Left ventricle myocardium superior (tissue), 1 donor: ENCODE measurements at places on chromosomes 16 and 17.
A peak's percentile ranks its signal among the peaks of the same experiment; 100 is the strongest.

- DNase-seq, result no peak
Measured at GRCh38 chr16:25134166-25134700, 22.7 kb downstream of the LCMT1 start.

- DNase-seq, result no peak
Measured at GRCh38 chr16:53948734-53949430, 244.9 kb downstream of the FTO start.

GRCh38 chr16:56409195-56409594 is 16.1 kb downstream of the AMFR start:
- no peak for DNase-seq

DNA sequence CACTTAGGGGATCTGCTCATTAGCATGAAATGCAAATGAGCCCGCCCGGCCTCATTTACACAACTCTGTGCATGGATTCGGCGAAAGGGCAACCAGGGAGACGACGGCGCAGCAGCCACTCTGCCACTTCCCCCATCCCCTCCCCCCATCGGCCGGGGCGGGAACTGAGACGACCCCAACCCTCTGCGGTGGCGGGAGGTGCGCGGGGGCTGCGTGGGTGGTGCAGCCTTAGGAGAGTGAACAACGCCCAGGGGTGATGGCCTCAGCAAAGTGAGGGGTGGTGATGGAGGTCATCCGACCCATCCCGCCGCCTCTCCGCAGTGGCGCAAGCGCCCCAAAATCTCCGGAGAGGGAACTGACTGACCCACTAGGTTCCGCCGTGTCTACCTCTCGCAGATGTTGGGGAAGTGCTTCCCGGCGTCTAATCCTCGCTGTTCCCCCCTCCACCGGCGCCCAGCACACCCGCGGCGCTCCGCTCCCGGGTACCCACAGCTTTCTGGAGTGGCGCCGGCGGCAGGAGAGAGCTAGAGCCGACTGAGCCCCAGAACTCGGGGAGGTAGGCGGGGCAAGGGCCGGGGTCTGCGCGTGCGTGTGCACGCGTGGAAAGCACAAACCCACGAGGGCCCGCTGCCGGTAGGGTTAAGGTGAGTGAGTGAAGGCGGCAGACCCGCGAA is 1.4 kb upstream of the CACNA1G start:
- DNase-seq, result no peak

GRCh38 chr16:87131061-87131995 is 185.9 kb downstream of the C16orf95 start:
- no peak for DNase-seq

DNA sequence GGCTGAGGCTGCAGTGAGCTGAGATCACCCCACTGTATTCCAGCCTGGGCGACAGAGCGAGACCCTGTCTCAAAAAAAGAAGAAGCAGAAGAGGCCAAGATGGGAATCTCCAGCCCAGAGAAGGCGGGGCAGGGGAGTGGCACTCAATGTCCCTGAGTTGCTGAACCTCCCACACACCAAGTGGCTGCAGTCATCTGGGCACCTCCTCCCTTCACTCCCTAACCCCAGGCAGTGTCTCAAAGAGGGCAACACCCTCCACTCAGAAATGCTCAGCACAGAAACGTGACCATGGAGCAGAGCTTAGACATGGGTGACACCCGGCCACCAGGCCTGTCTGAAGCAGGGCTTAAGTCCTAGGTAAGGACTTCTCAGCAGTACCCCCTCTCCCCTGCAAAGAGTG is 36.3 kb upstream of the BCAR1 start:
- DNase-seq, result no peak

- DNase-seq, result no peak
Measured at GRCh38 chr17:78206298-78206697, 7.8 kb upstream of the BIRC5 start.

DNA sequence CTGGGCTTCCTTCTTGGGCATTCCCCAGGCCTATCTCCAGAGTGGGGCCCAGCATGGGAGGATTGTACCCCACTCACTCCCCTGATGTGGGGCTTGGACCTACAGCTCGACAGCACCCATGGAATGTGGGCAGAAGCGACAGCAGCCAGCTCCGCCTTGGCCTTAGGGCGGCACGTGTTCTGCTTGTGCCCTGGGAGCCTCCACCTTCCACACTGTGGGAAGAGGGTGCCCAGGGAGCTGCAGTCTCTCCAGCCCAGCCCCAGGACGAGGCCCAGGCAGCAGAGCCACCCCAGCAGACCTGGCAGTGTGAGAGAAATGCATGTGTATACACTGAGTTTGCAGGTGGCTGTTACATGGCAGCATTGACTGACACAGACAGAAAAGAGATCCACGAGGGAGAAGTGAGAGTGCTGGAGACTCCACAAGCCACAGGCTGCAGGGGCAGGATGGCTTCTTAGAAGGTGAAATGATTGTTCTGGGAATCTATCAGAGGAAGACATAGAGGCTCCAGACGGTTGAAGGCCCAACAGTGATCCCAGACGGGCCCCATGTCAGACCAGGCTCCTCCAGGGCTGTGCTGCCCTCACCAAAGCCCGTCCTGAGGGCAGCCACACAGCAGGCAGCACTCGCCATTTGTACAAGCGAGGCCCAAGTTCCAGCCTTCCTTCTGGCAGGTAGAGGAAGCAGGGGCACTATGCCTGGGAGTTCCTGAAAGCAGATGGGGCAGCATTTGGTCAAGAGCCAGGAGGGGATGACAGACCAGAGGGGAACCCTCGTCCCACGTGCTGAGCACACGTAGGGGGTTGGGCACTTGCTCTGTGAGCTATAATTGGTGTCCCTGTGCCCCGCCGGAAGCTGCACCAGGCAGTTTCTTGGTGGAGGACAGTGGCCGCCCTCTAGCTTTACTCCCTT is 2.8 kb upstream of the DNASE1 start:
- DNase-seq, result no peak

DNA sequence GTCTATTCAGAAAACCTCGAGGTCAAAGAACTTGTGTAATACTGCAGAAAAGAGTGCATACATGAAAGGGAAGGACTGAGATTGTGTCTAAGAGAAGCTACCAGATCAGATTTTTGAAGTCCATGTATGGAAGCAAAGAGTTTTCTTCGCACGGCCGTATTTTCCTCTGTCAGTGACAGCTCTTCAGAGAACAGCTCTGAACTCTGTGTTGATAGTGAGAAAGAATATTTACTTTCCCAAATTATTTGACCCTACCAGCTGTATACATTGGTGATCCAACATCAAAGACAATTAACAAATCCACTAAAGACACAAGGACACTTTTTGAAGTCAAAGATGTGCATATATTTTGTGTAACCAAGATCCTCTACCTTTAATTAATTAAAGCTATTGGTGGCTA is 107.8 kb upstream of the PSMD7 start:
- DNase-seq, result no peak

DNA sequence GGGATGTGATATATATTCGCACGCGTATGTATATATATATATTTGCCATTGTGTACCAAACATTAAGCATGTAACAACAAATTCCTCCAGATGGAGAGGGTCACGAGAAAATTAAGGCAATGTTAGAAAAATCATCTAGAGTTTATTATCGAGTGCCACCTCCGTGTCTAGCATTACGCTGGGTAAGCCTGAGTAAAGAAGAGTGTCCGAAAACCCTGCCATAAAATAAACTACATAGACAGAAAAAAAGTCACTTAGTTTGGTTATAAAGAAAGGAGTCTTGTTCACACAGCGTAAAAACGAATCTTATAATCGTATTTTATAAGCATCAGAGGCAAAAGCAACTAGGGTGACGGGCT is 644 bp upstream of the RHOT1 start:
- no peak for DNase-seq

DNA sequence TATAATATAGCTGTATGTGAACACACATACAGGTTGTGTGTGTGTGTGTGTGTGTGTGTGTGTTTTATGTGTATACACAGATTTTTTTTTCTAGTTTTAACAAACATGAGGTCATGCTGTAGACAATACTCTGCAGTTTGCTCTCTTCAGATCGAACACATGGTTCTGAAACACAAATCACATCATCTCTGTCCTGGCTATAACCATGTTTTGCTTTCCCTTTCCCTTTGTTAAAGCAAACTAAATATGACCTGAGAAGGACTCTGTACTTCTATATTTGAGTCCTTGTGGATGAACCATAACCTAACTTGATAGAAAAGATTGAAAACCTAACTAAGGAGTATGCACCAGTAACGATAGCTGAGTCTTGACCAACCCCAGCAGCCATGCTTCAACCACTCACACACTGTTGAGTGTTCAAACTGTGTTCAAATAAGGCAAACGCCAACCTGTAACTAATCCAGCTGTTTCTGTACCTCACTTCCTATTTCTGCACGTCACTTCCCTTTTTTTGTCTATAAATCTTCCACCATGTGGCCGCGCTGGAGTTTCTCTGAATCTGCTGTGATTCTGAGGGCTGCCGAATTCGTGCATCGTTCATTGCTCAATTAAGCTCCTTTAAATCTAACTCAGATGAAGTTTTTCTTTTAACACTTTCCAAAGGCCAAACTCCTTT is 303.8 kb downstream of the HS3ST3B1 start:
- DNase-seq, result no peak

DNA sequence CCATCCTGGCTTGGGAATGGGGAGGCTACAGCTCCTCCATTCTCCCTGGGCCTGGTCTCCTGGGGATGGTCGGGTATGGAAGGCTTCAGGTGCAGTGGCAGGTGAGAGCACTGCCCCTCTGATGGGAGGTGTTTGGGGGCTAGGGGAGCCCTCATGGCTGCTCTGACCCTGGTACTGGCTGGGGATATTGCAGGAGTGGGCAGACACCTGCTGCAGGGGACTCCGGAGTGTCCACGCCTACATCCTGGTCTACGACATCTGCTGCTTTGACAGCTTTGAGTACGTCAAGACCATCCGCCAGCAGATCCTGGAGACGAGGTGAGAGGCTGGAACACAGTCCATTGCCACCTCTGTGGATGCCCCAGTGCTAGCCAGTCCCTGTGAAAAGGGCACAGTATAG is 8.8 kb downstream of the RASL10B start:
- no peak for DNase-seq

- peak; percentile 27 for DNase-seq
Measured at GRCh38 chr17:321386-321941, 31.1 kb downstream of the RPH3AL start.

GRCh38 chr16:79301051-79301450 is 299.5 kb downstream of the MAF start:
- no peak for DNase-seq

DNA sequence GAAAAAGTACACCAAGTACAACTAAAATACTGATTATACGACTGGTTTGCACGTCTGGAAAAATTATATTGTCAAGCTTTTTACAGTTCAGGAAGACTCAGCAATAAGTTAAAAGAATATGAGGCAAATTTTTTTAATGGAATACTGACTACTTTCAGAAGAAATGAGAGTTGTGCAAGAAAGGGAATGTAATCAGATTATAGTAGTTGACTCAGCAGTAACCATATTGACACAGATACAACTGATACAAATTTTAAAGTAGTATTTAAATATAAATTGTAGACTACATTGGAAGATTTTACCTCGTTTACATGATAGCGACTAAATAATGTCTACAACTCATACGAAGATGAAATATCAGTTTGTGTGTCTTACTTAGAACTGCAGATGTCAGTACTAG is 16.7 kb downstream of the ASGR2 start:
- DNase-seq, result no peak

GRCh38 chr16:75624921-75625334 is 1.8 kb upstream of the ADAT1 start:
- no peak for DNase-seq

DNA sequence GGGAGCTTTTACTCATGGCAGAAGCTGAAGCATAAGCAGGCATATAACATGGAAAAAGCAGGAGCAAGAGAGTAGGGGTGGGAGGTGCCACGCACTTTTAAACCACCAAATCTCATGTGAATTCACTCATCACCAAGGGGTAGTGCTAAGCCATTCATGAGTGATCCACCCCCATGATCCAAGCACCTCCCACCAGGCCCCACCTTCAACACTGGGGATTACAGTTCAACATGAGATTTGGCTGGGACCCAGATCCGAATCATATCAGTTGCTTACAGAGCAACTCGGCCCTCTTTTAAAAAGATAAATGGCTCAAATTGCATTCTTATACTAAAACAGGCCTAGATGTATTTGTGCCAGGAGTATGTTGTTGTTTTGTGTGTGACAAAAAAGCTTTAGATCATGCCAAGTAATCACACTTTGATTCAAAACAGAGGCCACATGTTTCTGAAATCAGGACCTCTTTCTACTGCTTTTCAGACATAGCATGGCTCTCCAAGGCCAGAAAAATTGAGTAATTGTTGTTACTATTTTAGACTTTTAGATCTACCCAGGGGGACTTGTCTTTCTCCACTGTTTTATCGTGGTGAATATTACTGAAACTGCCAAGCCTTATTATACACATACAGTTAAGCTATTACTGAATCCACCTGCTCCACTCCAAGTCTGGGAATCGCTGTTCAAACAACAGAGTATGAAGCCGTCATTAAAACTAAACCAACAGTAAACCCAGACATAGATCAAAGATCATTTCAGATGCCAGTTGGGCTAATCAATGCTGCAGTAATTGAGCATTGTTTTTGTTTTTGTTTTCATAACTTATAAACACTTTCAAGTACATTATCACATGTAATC is 163.3 kb downstream of the KCNJ2 start:
- DNase-seq, result no peak

GRCh38 chr17:39568702-39569101 is 39.0 kb downstream of the NEUROD2 start:
- no peak for DNase-seq

DNA sequence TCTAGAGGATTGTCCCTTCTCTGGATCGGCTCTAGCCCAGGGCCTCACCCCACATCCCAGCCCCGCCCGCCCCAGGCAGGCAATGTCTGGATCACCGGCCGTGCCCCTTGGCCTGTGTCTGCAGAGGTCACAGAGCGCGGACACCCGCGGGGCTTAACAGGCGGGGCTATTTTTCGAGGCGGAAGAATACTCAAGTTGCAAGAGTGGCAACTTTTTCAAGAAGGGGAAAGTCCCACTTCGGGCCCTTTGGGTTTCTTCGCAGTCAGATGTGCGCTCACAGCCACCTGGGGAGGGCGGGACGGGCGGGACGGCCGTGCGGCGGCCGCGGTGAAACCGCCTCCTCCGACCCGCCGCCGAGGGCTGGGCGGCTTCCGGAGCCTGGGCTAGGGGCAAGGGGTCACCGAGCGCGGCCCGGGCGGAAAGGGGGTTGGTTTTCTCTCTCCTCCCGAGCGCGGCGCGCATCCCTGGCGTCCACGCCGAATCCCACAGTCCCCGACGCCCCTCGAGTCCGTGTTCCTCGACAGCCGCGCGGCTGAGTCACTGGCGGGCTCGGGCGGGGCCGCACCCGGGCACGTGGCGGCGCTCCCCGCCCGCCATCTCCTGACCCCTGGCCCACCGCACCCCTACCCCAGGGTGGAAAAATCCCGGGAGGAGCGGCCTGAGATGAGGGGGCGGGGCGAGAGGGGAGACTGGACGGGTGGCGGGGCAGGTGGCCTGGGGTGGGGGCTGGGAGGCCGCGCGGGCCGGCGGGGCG is 1.2 kb upstream of the PFN1 start:
- DNase-seq, result peak; percentile 80
